Thoracic aorta (tissue), 2 donors: ENCODE measurements at places on chromosomes 12 and 14.

- H3K36me3 ChIP-seq, result no peaks in the 10 kb centered on the region
- DNase-seq, result no peak
- no peaks in the 10 kb centered on the region for H3K27me3 ChIP-seq
- no peak overlapping the region for H3K27ac ChIP-seq
Measured at GRCh38 chr12:41558671-41559070, 370.6 kb downstream of the PDZRN4 start.

DNA sequence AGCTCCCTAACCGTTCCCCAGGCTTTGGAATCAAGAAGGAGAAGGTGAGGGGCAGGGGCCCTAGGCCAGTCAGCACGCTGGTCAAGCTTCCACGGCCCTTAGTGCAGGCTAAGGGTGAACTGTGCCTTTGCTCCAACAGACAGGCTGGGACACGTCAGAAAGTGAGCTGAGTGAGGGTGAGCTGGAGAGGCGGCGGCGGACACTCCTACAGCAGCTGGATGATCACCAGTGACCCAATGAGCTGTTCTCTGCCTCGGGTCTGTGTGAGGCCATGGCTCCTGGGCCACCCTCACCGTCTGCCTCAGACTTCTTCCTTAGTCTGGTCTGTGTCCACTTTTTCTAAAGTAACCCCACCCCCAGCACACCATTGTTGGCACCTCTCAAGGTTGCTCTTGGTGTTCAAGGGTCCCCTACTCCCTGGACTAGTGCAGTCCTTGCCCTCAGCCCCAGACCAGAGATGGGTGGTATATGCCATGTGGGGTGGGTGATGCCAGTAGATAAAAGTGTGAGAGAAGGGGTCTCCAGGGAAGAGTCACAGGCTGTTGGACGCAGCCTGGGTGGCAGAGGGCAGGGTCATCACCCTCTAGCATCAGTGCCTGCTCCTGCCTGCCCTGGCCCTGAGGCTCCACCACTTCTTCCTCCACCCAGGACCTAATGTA, 20.7 kb downstream of the PRPF40B start:
- no peak for DNase-seq
- H3K4me1 ChIP-seq, result peaks cover 14% of the 10 kb centered on the region
- peaks cover 44% of the 10 kb centered on the region for H3K36me3 ChIP-seq
- no peaks in the 10 kb centered on the region for H3K27me3 ChIP-seq

DNA sequence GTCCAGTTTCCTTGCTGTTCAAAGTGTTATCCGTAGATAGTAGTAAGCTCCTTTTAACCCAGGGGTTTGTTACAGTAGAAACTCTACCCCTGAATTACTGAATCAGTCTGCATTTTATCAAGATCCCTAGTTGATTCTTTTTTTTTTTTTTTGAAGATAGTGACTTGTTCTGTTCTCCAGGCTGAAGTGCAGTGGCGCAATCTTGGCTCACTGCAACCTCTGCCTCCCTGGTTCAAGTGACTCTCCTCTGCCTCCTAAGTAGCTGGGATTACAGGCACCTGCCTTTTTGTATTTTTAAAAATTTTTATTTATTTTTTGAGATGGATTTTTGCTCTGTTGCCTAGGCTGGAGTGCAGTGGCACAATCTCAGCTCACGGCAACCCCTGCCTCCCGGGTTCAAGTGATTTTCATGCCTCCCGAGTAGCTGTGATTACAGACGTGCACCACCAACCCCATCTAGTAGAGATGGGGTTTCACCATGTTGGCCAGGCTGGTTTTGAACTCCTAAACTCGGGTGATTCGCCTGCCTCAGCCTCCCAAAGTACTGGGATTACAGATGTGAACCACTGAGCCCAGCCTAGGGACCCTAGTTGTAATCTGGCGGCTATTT, 10.5 kb downstream of the LARP4 start:
- no peaks in the 10 kb centered on the region for H3K27me3 ChIP-seq
- H3K4me1 ChIP-seq, result peaks cover 12% of the 10 kb centered on the region
- no peak for DNase-seq
- H3K36me3 ChIP-seq, result no peaks in the 10 kb centered on the region

DNA sequence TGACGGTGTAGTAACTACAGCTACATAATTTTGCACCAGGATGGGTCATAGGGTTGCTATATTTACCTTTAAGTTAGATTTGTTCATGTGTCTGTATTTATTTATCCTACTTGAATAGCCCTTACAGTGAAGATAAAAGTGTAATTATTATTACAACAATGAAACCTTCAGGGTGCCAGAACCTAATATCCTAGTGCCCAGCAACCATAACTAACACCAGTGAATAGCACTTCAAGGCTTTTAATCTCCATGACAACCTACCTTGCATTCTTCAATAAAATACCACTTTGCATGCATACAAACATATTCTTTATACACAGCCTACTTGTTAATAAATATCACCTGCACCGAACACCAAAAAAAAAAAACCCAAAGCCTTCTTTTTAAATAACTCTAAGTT, 58.7 kb upstream of the G2E3 start:
- no peak overlapping the region for H3K4me3 ChIP-seq
- H3K27me3 ChIP-seq, result no peaks in the 10 kb centered on the region
- H3K27ac ChIP-seq, result no peak overlapping the region
- H3K36me3 ChIP-seq, result no peaks in the 10 kb centered on the region
- DNase-seq, result no peak
- no peaks in the 10 kb centered on the region for H3K4me1 ChIP-seq

DNA sequence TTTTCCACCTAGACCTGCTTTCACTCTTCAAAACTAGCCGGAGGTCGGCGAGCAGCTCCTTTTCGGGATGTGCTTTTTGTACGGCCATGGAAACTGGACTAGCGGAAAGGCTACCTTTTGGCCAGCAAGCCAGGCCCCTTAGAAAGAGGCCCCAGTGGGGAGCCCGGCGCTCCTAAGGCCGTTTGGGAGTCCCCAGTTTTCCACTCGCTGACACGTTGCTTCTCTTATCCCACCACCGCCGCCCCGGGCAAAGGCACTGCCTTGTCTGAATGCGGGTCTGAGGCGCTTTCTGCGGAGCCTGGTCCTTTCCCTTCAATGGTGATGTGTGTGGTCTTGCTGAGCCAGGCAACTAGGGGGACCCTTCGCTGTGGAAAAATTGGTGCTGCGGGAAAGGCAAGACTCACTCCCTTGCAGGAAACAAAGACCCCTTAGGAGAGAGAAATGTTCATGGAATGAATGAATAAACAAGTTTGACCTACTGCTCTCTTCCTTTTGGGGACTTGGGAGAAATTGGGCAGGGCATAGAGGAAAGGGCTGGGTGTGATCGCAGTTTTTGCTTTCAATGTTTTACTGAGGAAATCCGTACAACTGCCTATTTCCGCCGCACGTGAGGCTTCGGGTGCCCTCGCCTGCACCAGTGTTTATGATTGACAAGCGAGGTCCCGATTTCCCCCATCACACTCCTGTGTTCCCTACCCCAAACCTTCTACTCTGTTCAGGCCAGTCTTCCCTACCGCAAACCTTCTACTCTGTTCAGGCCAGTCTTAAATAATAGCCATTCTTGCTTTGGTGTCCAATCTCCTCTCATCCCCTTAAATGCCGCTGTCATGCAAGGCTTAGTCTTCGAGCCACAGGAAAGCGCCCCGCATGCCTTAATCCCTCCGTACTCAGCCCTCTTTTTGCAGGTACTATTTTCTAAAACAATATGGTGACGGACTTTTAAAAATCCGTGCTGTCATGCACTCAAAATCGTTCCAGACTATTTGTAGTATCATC, 1.0 kb upstream of the SLC38A2 start:
- H3K4me3 ChIP-seq, result peak overlapping the region; percentile 95
- peaks cover 22% of the 10 kb centered on the region for H3K36me3 ChIP-seq
- H3K27ac ChIP-seq, result peak overlapping the region; percentile 96
- peaks cover 17% of the 10 kb centered on the region for H3K4me1 ChIP-seq
- H3K27me3 ChIP-seq, result no peaks in the 10 kb centered on the region
